ENCODE measurements at places on chromosomes 16 and 17. TPM values are rescaled to one million over a fixed set of nuclear protein-coding genes. Genes with fewer than 3 reads are reported as not detected.

CACNA1H gene
- total RNA-seq, result 55.9 TPM

KRT12 gene
- total RNA-seq, result 0.63 TPM

SDK2 gene
- 36.9 TPM for total RNA-seq

CACNB1 gene
- 19.8 TPM for total RNA-seq

NGFR gene
- 11.3 TPM for total RNA-seq

CDH3 gene
- 3.0 TPM for total RNA-seq

KCNJ2 gene
- 0.79 TPM for total RNA-seq

TBC1D3C gene
- not detected for total RNA-seq

KRT33B gene
- total RNA-seq, result 0.25 TPM

TP53TG3 gene
- total RNA-seq, result 25.7 TPM

HMOX2 gene
- 92.0 TPM for total RNA-seq

LRRC75A gene
- total RNA-seq, result 47.9 TPM

CTRB1 gene
- 1.2 TPM for total RNA-seq

CCL16 gene
- total RNA-seq, result 0.24 TPM

Measured in testis (tissue), 5 donors.